ENCODE measurements at places on chromosomes 12 and 14. TPM values are rescaled to one million over a fixed set of nuclear protein-coding genes. Genes with fewer than 3 reads are reported as not detected.

LRP1-AS gene
- not detected for total RNA-seq

RBM19 gene
- 24.3 TPM for total RNA-seq

OTX2 gene
- not detected for total RNA-seq

FBLN5 gene
- total RNA-seq: 4.2 TPM

RNF212B gene
- total RNA-seq: not detected

PKP2 gene
- total RNA-seq: 67.1 TPM

Data from placental epithelial cell (primary cell).